T-helper 2 cell (primary cell): ENCODE measurements at places on chromosomes 12 and 14.
A peak's percentile ranks its signal among the peaks of the same experiment; 100 is the strongest.

- DNase-seq, result no peak
Observed at GRCh38 chr14:96710060-96710666, 87.0 kb upstream of the VRK1 start.

DNA sequence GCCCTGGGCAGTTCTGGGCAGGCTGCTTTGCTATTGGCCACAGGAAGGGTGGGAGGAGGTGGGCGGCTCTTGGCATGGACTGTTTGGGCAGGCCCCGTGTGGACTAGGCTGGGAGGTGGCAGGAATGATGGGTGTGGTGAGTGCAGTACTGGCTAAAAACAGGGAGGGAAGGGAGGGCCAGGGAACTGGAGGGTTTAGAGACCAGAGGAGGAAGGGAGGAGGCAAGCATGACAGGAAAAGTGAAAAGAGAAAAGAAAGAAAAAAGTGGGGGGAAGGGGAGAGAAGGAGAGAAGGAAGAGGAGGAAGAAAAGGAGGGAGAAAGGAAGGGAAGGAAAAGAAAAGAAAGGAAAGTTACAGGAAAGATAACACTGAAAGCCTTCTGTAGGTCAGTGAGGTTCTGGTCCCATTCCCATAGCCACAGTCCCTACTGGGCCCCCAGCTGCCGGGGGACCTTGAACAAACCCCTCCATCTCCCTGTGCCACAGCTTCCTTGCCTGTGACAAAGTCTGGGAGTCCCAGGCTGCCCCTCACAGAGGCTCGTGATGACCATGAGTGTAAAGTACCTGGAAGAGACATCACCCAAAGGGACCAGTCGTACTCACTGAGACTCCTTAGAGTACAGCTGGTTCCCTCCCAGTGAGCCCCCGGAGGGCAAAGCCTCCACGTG, 1.1 kb upstream of the C14orf132 start:
- DNase-seq, result no peak

DNA sequence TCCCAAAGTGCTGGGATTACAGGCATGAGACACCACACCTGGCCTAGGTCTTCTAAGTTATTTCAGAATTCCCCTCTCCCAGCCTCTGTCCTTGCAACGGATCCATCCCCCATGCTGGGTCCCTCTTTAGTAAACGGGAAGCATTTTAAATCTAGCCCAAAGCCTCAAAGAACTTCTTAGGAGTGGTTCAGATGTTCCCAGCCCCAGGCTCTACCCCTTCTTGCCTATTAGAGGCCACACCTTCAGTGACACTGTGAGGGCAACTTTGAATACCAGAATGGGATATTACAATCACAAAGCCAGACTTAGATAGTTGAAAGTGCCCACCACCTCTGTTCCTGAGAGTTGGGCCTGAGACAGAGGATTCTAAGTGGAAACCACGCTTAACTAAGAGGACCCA, 18.1 kb upstream of the SPPL3 start:
- DNase-seq, result no peak

DNA sequence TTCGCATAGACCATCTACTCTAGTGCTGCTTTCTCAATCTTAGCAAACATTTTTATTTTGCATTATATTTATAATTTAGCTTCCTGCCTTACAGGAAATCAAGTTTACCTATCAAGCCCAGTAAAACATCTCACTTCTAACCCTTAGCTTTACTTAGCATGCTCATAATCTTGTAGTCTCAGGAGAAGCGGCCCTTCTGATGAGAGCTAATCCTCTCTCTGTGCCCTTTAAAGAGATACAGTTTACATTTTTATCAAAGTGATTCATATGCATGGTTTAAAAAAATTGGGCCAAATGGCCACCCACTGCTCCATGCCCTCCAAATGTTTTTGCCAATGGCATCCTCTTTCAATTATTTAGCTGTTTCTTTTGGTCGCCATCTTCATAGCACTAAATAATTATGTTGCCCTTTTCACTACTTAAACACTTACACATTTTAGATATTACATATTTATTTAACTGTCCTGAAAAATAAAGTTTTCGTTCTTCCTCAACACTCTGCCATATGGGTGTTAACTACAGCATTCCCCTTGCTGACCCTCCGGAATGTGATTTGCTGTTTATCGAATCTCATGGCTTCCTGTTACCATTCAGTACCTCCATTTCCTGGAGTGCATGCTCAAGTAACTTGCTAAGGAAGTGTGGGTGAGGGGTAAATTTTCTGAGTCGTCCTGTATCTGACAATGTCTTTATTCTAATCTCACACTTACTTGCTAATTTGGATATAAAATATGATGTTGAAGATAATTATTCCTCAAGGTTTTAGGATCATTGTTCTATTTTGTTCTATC, 29.3 kb downstream of the YLPM1 start:
- DNase-seq, result peak; percentile 69

GRCh38 chr12:107369679-107370078, 276.3 kb upstream of the CRY1 start:
- DNase-seq, result no peak

GRCh38 chr14:34507459-34507858, 32.0 kb downstream of the EAPP start:
- no peak for DNase-seq

DNA sequence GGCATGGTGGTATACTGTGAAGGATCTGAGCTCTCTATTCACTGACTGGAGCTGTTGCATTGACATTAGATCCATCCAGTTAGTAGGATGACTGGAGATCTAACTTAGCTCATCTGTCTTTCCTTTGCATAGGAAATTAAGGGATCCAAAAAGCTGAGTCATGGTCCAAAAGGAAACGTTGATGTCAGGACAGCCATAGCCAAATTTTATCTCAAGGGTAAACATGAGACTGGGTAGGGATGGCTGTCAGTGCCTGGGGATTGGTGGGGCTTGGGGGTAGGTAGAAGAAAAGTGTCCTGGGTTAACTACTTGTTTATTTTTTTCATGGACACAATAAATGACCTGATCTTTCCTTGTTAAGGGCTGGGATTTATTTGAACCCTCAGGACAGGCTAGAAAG, 4.6 kb downstream of the FAM177A1 start:
- DNase-seq, result no peak

DNA sequence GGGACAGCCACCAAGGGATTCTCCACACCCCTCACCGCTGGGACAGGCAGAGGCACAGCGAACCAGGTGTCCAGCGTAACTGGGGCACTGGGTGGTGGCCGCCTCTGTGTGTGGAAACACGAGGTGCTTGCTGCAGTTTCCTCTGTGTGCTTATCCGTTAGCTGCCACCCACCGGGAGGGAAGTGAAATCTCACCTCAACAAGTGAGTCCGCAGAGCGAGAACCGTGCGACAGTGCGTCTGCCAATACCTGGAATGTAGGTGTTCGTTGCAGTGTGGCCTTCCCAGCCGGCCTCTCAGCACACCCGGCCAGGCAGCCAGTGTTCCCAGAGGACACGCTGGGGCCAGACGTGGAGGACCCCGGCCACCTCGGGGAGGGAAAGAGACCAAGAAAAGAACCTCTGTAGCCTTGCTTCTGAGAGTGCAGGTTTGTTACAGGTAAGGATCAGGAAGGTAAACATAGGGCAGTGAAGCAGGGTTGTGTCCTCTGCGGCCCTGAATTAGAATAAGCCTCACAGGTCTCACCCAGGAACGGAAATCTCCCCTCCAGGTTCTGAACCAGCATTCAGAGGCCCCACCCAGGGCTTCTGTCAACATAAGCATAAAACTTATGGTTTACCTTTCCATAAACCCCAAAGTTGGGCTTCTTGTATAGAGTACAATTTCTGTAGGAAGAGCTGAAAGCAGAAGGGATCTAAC, 1.5 kb downstream of the BCL2L14 start:
- peak; percentile 6 for DNase-seq

GRCh38 chr14:85471156-85471555, 58.8 kb upstream of the FLRT2 start:
- no peak for DNase-seq

GRCh38 chr14:101222362-101223070, 319.0 kb upstream of the RTL1 start:
- no peak for DNase-seq
